NCI-H1436 (cell line): ENCODE measurements at places on chromosomes 5 and 9.

DNA sequence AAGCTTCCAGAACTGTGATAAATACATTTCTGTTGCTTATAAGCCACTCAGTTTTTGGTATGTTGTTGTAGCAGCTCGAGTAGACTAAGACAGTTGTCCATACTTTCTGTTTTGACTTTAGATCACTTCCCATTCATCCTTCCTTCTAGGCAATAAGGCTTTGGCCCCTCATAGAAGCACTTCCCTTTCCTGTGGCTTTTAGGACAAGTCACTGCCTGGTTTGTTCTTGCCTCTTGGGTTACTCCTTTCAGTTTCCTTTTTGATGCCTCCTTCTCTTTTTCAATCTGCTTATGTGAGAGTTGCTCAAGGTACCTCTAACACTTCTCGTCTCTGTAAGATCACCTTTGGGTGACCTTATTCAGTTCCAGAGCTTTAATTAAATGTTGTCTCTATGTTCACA is 72.4 kb upstream of the NTRK2 start:
- no peak for DNase-seq

DNA sequence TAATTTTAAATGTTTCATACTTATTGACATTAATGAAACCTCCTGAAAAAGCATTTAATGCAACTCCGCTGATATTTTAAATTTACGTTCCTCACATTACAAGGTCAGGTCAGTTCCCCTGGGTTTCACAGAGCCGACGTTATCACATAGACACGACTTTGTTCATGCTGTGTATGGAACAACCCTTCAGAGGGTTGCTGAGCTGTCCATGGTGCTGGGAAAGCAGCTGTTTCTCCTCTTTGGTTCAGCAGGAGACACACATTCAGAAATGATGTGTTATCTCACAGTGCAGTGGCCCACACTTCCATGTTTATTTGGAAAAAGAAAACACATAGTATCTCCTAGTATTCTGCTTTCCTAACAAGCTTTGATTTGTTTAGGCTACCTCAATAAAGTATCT is 53.5 kb downstream of the PPP2R2B start:
- no peak for DNase-seq

DNA sequence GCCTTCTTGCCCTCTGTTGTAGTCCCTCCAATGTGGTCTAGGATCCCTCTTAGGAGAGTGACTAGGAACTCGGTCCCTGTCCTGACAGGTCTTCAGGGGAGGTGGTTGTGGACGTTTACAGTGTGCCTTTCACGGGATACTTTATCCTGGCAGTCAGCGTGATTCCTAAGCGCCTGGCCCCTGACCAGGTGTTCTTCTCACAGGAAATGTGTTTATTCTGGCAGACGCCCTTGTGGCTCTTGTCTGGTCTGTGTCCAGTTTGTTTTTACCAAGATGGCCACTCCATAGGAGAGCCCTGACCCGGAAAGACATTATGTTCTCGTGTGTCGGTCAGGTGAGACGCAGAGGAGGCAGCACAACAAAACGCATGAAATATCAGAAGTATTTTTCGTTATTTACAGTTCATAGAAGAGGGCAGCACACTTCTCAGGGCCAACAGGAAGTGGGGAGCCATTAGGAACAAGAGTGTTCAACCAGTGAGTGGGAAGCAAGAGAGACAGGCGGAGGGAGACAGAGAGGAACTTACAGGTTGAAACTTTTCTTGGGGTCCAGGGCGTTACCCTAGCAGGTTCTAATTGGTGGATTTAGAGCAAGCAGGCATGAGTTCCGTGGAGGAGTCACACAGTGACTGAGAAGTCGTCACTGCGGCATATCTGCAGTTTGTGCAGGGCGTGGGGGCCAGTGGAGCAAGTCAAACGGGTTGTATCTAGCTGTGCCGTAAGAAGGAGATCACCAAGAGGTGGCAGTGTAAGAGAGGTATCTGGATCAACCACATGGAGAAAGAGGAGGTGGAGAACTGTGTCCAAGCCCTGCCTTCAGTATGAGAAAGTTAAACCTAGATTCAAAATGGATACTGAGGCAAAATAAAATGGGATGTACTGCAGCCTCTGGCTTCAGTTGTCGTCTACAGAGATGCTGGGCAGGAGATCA is 412.9 kb downstream of the ZSWIM6 start:
- no peak for DNase-seq

GRCh38 chr5:14123551-14123950 is 19.6 kb upstream of the TRIO start:
- no peak for DNase-seq

- DNase-seq = no peak
These were observed 29.4 kb upstream of the HSD17B3 start for GRCh38 chr9:96331236-96331947.

DNA sequence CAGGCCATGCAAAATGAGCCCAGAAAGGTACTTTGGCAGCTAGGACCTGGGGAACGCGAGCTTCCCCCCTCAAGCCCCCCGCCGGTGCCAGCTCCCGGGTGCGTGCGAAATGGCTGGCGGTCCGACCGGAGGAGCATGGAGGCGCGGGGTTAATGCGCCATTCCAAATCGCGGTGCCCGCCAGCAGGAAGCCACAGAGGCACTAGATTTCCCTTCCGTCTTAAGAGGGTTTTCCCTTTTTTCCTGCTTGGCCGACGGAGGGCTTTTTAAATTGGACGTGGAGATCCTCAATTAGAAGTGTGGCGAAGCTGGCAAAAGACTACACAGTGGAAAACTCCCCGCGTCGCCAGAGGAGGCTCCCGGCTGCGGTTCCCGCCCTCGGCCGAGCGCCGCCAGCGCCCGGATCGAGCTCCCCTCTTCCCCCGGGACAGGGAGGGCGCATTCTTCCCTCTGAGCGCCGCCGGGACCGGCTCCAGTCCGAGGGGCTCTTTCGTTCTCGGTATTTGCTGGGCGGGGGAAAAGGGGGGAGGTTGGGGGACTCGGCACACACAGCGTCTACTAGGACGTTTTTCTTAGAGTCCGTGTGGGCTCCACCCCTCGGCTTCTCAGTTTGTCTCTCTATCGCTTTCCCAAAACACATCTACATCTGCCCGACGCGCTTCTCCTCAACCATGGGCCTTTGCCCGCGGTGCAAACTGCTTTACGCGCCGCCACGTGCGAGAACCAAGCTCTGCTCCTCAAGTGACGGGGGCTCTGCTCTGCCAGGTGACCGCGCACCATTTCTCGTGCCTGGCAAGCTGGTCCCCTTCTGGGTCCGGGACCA is 3.0 kb downstream of the GDNF start:
- no peak for DNase-seq

DNA sequence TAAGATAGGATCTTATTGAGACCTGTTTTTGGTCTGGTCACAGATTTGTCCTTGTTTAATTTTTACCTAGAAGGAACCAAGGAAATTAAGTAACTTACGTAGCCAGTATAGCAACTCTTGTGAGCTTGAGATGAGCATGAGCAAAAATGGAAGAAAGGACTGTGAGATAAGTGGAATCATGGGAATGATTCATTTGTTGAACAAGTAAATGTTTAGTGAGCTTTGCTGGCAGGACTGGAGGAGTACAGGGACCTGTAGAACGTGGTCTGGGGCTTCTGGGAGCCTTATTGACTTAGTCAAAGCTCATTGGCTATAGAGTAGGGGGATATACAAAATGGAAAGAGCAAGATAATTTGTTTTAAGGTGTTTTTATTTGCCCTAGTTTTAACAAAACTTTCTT is 3.0 kb downstream of the RAD23B start:
- no peak for DNase-seq

GRCh38 chr5:17732351-17732923 is 98.2 kb downstream of the TAF11L14 start:
- DNase-seq = no peak

GRCh38 chr5:162091336-162091735 is 23.8 kb downstream of the GABRG2 start:
- DNase-seq = no peak

- DNase-seq = no peak
These were observed 24.8 kb downstream of the ADCY2 start for GRCh38 chr5:7420510-7421280.

- no peak for DNase-seq
These were observed 9.4 kb upstream of the SLC6A7 start for GRCh38 chr5:150180241-150181026.

- DNase-seq = no peak
These were observed 57.4 kb downstream of the NFIB start for GRCh38 chr9:14256588-14256987.

DNA sequence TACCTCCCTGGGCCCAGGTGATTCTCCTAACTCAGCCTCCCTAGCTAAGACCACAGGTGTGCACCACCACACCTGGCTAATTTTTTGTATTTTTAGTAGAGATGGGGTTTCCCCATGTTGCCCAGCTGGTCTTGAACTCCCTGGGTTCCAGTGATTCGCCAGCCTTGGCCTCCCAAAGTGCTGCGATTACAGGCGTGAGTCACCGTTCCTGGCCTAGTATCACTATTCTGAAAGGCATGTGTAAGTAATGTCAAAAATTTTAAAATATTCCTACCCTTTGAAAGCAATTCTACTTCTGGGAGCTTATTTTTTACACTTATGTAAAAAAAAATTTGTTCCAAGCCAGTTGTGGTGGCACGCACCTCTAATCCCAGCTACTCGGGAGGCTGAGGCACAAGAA is 27.1 kb upstream of the TLE1 start:
- no peak for DNase-seq

- DNase-seq = no peak
These were observed 234.4 kb downstream of the ARHGAP26 start for GRCh38 chr5:143004361-143005145.
